ENCODE measurements at places on chromosomes 3 and 15.

- DNase-seq: no peak
Measured at GRCh38 chr3:143445118-143445517, 325.5 kb downstream of the CHST2 start.

GRCh38 chr15:90829126-90829525 is 39.3 kb upstream of the FURIN start:
- no peak for DNase-seq

- no peak for DNase-seq
Measured at GRCh38 chr15:94638183-94638582, 406.8 kb downstream of the MCTP2 start.

GRCh38 chr3:142884531-142884930 is 4.4 kb downstream of the PCOLCE2 start:
- DNase-seq: no peak

DNA sequence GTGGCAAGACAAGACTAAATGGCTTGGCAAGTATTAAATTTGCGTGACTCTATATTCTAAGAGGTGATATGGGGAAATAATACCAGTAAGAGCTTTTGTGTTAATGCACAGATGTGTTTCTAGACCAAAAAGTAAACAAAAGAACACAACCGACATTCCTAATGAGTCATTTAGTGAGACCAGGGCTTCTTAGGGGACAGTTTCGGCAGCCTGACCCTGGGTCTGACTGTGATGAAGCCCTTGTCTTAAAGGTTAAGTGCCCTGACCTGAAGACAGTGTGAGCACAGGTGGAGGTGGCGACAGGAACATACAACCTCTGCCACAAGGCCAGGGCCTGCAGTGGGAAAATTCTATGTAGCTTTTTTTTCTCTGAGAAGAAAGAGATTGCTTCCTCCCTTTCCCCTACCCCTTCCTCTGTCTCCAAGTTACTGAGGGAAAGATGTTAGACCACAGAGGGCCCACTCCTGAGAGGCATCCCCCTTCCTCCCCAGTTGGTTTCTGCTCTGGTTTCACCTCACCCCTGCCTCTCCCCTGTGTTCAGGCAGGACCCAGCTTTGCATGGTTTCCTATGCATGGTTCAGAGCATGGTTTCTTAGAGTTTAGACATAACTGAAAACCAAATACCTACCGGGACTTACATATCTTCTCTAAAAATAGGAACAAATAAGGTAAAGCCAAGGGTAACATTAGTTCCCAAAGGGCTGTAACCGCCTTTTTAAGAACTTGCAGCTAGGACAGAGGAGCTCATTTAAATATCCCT is 24.8 kb upstream of the CMTM7 start:
- no peak for DNase-seq

GRCh38 chr3:37537914-37538691 is 323.6 kb upstream of the CTDSPL start:
- no peak for DNase-seq

GRCh38 chr3:102492300-102492699 is 57.5 kb downstream of the ZPLD1 start:
- no peak for DNase-seq

DNA sequence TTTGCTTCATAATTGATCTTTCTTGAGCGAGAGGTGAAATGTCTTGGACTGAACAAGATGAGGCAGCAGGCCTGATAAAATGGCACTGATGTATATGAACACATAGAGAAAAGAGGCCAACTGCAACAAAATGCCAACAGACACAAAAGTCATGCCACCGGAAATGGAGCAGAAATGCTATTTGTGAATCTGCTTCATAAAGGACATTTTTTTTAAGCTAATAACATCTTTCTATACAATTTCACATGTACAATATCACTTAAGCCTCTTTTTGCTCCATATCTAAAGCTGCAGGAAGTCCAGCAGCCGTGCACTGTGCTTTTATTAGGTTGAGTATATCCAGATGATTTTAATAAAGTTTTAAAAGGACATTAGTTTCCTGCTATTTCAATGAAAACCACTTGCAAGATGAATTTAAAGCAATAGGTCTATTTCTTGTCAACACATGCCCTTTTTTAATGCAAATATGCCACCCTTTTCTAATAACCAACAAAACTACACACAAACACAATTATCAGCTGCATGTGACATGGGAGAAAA is 169.2 kb upstream of the ADAMTS9 start:
- no peak for DNase-seq

DNA sequence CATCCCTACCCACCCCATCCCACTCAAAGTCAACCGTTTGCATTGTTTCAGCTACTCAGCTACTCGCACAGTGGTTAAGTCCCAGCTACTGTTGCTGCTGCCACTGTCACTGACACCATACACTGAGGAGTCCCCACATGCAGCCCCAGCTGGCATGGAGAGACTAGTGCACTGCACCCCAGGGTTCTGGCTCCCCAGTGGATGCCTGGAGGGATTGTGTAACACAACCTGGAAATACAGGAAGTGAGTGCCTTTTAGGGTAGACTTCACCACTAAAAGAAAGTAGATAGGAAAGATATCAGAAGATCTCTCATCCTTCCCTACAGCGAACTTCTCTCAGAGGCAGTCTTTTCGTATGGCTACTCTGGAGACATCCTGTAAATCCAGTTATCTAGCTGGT is 169.2 kb upstream of the STRIT1 start:
- DNase-seq: no peak

GRCh38 chr3:113243846-113244245 is 32.5 kb downstream of the BOC start:
- no peak for DNase-seq

GRCh38 chr15:85104584-85104983 is 122.9 kb downstream of the PDE8A start:
- no peak for DNase-seq

DNA sequence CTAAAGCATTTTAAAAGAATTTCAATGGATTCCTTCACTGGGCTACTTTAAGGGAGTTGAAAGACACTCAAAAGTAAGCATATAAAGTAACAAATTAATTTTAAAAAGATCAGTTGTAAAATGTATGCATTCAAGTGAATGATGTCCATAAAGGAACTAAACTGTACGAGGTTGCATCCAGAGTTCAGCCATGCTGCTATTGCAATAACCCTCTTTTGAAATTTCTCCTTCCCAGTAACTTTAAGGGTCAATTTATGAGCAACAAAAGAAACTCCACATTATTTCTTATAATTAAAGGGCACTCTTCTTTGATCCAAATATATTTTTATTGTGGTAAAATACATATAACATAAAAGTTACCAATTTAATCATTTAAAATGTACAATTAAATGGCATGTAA is 22.9 kb downstream of the BTLA start:
- no peak for DNase-seq

DNA sequence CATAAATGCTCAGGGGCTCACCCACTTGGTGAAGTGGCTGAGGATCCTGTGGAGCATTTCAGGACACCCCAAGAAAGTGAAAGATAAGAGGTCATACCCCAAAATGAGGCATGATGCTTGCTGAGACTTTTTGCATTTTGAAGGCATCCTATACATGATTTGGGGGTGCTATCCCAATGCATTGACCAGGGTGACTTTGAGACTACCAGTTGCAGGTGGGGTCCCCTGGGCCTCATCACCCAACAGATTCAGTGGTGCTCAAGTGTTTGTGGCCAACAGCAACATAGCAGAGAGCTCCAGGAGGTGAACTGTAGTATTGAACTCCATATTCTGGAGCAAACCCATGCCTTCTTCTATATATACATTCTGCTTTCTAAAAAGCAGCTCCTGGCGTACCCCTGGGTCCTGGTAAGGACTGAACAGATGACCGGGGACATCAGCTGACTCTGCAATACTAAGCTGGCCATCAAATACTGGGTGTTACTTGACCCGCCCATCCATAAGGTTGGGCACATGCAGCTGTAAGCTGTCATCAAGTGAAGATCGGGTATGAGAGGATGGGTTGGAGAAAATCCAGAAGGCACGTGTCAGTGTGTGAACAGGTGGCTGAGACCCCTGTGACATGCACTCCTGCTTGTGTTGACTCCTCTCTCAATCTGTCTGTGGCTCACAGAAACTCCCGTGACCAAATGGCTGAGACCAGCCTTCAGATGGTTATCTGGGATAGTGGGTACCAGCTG is 143.3 kb downstream of the KLF13 start:
- DNase-seq: no peak

- DNase-seq: no peak
Measured at GRCh38 chr3:25856902-25857518, 67.1 kb downstream of the OXSM start.

DNA sequence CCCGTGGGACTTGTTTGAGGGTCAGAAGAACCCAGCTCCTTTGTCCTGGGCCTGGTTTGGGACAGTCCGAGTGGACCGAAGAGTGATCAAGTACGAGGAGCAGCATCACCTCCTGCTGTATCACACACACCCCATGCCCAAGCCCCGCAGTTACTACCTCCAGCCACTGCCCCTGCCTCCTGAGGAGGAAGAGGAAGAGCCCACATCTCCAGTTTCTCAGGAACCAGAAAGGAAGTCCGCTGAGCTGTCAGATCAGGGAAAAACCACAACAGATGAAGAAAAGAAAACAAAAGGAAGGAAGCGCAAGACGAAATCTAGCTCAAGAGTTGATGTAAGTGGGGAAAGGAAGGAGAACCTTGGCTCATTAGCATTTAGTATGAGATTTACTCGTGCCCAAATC is 3.3 kb upstream of the P2RY12 start:
- DNase-seq: no peak

DNA sequence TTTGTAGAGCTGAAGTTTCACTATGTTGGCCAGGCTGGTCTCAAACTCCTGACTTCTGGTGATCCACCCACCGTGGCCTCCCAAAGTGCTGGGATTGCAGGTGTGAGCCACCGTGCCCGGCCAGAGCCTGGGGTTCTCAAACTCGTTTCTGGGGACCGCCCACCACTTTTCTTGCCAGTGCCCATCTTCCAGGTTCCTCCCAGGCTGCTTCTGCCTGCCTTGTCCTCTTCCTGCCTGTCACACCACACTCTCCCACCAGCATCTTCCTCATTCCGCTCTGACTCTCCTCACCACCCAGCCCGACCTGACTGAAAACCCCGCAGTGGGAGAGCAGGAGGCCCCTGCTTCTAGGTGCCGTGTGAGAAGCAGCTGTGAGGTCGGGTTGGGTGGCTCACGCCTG is 3.1 kb upstream of the DYNLT2B start:
- no peak for DNase-seq

DNA sequence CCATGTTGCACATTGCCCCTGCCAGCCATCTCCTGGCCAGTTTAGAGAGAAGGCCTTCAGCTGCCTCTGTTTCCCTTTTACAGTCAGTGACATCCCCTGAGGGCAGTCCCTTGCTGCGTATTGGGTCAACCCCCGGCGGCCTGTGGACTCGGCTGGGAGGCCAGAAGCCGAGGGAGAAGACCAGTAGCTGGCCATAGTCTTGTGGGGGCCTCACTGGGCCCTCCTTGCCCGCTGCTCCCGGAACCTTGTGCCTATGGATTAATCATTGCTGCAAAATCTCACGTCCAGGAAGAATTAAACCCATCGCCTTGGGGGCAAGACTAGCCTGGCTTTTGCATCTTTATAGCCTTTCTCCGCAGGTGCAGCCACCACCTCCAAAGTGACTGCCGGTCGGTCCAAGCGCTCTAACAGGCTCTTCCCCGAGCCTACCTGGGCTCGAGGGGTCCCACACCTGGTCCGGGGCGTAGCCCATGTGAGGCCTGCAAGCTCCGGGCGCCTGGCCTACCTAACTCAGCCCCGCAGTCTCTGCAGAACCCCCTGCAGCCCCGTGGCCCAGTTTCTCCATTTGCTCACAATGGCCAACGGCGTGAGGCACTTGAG is 870 bp upstream of the CHAC1 start:
- no peak for DNase-seq

DNA sequence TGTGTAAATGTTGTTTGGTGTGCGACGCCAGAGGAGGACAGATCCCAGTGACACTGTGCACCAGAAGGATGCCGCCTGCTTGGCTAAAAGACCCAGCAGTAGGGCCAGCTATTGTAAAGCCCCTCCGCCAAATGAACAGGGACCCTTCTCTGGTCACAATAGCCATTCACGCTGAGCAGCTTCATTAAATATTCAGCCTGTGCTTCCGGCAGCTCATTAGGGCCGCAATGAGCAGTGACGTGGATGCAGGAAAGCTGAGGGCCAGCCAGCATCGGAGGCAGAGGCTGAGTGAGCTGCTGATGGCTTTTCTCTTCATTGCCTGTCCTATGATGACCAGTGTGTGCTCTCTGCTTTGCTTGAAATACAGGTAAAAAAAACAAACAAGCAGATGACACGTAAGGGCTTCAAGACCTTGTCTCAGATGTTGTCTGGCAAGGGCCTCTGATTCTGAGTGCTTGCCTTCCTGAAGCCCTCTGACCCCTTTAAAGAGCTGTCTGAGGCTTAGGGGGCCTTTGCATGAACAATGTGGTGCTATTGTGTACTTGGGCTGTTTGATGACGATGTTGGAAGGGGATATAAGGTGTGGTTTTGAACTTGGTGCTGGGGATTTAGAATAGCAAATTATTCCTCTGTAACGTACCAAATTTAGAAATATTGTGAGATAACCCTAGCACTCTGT is 130.4 kb downstream of the FEZF2 start:
- DNase-seq: no peak

GRCh38 chr3:148513096-148513543 is 184.6 kb upstream of the AGTR1 start:
- DNase-seq: no peak

GRCh38 chr3:168864107-168865021 is 768.6 kb upstream of the GOLIM4 start:
- DNase-seq: no peak

DNA sequence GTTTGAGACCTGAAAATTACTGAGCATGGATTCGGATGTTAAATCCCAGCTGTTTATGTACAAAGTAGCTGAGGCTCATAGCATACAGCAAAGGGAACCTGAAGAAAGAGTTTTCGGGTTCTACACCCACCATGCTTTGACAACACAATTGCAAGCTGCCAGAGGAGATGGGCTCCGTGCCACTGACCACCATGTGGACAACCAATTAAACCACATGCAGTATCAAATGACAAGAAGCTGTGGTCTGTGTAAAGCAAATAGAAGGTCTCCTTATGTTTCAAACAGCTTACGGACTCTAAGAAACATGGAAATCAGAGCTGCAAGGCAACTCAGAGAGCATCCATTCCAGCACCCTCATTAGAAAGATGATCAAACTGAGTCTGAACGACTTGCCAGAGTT is 12.9 kb downstream of the GABRB3 start:
- no peak for DNase-seq

DNA sequence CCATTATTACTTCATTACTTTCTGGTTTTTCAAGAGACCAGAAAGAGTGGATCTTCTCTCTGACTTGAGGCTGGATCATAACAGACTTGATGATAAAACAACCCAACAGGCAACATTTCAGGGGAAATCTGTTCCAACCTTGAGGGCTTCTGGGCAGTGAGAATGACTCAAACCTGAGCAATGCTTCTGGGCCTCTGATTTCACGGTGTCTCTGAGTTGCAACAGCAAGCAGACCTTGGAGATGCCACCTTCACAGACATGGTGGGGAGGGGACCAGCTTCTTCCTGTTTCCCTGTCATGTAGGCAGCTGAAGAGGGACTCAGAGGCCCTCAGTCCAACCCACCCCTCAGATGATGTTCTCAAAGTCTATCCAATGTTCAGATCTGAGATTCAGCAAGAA is 104.0 kb downstream of the ABHD5 start:
- DNase-seq: no peak

Data from ureter (tissue), 1 donor.